NCI-H748 treated with DMSO at 0.1 percent for 48 hours (cell line): ENCODE measurements at places on chromosomes 11 and 22.

GRCh38 chr11:7977232-7977917 is 9.8 kb upstream of the EIF3F start:
- no peak for DNase-seq

DNA sequence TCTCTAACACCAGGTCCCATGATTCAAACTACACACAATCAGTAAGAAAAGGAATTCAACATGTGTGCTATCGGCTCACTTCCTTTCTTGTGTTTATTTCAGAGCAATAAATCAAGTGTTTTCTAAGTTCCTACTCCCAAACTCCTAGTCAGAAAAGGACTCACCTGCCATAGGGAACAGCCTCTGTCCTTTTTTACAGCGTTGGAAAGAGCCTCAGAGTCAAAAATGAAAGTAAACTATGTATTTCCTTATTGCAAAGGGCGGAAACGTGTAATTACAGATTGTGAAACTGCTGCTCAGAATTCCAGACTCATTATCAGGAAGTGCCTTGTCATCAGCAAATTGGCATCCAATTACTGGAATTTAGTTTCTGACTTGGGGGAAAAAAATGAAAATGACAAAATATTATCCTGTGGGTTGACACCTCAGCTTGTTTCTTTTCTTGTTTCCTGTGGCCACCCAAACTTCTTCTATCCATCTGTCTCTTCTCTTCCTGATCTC is at the start of gene CASP4:
CASP4 (minus strand) TSS at position 220 of the 501 bp plus-strand sequence; CDS start at position 171, 49 bp downstream.
- DNase-seq: peak; percentile 44

GRCh38 chr11:43835104-43835503 is 45.5 kb upstream of the ALKBH3 start:
- peak; percentile 48 for DNase-seq

GRCh38 chr11:120141768-120142423 is 4.0 kb upstream of the TRIM29 start:
- no peak for DNase-seq

DNA sequence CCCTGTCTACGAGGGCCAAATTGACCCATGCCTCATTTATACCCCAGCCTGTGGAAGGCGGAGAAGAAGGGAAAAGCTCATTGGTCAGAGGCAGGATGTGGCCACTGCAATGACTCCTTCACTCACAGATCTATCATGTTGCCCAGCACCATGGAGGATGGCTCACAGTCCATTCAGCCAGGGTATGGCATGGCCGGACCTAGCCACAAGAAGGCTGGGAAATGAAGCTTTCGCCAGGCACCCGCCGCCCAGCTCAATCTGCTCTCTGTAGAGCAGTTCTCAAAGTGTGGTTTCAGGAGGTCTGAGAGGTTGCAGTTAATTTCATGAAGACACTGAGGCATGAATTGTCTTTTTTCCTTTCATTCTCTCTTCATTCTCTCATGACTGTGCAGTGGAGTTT is 40.6 kb upstream of the LINC01488 start:
- no peak for DNase-seq

GRCh38 chr11:104055596-104055995 is 19.2 kb downstream of the DDI1 start:
- no peak for DNase-seq

DNA sequence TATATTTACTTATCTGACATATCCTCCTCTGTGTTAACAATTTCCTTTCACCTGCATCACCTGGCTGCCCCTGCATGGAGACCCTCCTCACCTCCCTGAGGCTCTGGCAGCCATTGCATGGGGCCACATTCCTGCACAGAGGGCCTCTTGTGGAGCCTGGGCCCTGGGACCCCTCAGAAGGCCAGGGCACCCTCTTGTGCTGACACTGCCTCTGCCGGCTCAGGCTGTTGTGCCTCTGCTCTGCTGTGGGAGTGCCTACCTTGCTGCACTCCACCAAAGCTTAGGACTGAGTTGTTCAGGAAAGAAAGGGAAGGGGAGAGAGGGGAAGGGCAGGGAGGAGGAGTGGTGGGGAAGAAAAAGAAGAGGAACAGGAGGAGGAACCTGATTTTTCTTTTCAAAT is 194.5 kb downstream of the ADAMTS15 start:
- DNase-seq: no peak

GRCh38 chr22:33652615-33653014 is 267.7 kb downstream of the LARGE1 start:
- DNase-seq: no peak

DNA sequence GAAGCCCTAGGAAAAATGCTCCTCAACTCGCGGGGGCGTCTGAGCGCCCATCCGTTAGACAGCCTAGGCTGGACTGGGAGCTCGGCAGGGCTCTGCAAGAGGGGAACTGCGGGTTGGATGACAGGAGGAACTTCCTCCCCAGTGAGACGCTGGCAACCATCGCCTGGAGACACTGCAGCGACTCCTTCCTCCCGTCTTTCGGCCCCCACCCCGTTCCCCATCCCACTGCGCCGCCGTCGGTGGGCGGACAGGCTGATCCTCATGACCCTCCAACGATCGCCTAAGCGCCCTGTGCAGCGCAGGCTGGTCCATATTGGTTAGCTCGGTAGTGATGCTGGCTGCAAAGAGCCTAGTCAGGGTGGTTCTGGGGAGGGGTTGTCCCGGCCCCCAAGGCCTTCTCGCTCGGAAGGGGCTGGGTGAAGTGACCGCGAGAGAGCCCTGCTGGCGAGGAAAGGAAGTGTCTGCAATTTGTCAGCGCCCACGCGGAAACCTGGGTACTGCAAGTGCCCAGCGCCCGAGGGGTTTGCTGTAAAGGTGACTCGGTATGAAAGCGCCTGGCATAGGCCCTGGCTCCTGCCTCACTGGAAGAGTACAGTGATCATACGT is 638 bp downstream of the NRGN start:
- peak; percentile 19 for DNase-seq

- no peak for DNase-seq
These were observed 1327.3 kb downstream of the TBC1D22A start for GRCh38 chr22:48089601-48090331.

GRCh38 chr11:9691865-9692264 is 28.0 kb downstream of the SWAP70 start:
- no peak for DNase-seq

DNA sequence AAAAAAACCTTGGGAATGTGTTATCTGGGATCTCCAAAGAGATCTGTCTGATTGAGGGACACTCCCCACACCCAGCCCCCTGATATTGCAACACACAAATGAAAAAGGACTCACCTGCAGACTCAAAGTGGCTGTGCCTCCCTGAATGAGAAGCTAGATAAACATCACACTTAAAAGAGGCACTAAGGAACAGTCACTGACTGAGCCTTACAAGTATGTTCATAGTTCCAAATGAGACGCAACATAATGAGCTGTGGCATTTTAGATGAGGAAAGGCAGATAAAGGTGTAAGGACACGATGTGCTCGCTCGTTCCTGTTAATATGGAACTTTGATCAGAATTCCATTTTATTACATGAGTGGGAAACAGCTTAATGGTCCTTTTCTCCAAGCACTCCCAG is 21.0 kb upstream of the CFAP300 start:
- no peak for DNase-seq

- DNase-seq: no peak
These were observed 125.7 kb downstream of the KIRREL3 start for GRCh38 chr11:126874831-126875230.

GRCh38 chr22:35913925-35914324 is 114.7 kb downstream of the RBFOX2 start:
- DNase-seq: no peak

DNA sequence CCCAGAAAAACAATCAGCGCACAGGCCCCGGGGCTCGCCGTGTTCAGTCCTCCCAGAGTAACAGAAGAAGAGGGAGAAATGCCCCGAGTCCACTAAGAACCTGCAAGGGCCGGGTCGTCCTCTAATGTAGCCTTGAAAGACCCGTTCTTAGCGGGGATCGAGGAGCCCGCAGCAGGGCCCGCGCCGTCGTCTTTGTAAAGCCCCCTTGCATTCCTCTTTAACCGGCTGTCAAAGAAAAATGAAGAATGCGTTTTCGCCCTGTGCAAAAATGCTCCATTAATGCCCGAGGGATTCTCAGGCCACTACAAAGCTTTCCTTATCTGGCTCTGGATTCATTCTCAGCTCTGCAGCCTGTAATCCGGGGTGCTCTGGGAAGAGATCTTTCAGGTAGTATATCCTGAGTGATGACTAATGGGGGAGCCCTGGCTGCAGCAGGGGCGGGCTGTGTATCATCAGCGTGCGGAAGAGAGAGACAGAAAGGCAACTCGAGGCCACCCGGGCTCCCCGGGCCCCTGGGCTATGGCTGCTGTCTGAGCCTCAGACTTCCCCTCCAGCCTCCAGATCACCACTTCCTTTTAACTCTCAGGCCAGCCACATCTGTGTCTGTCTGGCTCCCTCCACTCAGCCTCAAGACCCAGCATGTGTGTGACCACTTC is 78.2 kb downstream of the FBLN1 start:
- DNase-seq: no peak

- no peak for DNase-seq
These were observed 122.7 kb downstream of the RBFOX2 start for GRCh38 chr22:35905894-35906293.

DNA sequence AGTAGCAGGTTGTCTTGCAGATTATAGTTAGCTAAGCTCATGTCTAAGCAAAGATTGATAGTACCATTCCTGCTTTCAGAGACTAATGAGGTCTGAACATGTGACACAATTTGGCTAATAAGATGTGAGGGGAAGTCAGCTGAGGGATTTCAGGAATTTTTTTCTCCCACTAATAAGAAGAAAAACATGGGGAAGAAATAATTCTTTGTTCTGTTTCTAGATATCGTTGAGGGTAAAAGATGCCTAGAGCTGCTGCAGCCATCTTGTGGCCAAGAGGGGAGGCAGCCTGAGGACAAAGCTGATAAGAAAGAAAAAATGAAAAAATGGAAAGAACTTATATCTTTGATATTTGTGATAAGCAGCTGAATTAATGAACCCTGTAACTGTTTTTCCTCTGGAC is 1334.4 kb downstream of the LRRC4C start:
- DNase-seq: no peak

DNA sequence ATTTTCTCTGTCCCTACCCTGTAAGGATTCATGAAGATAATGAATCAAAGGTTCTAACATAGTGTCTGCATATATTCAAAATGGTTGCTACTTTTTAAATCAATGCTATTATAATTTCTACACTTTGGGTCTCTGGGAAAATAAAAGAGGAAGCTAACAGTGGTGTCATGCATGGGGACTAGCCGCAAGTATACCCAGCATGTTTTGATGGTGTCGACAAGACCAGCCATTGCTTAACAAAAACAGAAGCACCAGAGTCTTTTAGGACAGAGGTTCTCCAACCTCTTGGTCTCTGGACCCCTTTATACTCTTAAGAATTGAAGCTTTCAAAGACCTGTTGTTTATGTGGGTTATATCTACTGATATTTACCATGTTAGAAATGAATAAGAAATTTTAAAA is 37.8 kb downstream of the RNF141 start:
- DNase-seq: no peak

GRCh38 chr11:112880495-112880894 is 80.7 kb upstream of the NCAM1 start:
- DNase-seq: no peak
